ENCODE measurements at places on chromosomes 12 and 14.
A peak's percentile ranks its signal among the peaks of the same experiment; 100 is the strongest.

GRCh38 chr14:99817331-99817730 is 24.1 kb downstream of the EML1 start:
- DNase-seq = no peak

- no peak for DNase-seq
These were observed 337.7 kb upstream of the GARIN6 start for GRCh38 chr12:99309812-99310211.

- no peak for DNase-seq
These were observed 508.2 kb downstream of the NELL2 start for GRCh38 chr12:44367916-44368315.

DNA sequence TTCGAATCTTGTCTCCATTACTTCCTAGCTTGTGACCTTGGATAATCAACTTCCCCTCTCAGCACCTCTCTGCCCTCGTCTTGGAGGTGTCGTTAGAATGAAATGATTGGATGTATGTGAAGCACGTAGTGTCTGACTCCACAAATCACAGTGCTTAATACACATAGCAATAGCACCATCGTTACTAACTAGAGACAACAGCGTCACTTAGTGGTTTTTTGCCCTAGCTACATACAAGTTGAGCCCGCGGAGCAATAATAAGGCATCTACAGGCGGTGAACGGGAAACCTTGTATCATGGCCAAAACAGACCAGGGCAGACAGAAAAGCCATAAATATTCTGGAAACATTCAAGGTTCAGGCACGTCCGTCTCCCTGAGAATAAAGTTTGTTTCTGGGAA is 154.9 kb downstream of the ASCL4 start:
- DNase-seq = no peak

- peak; percentile 81 for DNase-seq
These were observed 6.9 kb downstream of the PABPN1 start for GRCh38 chr14:23327947-23328744.

DNA sequence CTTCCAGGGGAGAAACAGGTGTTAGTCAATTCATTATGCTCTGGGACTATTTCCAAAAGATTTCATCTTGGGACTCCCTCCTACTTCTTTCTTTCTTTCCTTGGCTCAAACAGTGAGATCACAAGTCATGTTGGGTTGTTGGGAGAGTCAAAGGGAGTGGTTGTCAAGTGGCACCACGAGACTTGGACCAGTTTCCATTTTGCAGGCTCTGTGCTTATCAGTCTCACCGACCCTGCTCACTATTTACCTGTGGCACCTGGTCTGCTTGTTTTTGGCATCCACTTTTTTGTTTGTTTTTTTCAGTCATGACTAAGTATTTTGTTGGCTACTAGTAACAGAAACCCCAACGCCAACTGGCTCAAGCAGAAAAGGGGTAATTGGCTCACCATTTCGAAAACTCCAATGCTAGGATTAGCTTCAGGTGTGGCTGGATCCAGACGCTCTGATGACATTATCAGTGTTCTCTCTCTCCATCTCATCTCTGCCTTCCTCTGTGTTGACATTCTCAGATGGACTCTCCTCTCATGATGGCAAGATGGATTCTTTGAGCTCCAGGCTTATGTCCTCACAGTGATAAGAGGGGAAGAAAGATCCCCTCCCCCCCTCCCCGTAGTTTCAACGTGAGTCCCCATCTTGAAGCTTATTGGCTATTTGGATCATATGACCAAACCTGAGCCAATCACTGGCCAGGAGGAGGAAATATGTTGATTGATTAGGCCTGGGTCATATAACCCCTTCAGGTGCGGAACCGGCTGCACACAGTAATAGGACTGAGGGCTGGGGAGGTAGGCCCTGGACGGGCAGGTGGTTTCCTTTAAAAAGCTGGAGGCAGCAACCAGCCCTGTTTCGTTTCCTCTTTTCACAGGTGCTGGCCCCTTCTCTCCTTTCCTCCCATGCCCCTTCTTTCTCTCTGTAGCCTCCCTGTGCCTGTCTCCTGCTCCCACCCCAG is 84.2 kb downstream of the AACS start:
- peak; percentile 43 for DNase-seq

- DNase-seq = no peak
These were observed 47.4 kb downstream of the RTN1 start for GRCh38 chr14:59823179-59823578.

DNA sequence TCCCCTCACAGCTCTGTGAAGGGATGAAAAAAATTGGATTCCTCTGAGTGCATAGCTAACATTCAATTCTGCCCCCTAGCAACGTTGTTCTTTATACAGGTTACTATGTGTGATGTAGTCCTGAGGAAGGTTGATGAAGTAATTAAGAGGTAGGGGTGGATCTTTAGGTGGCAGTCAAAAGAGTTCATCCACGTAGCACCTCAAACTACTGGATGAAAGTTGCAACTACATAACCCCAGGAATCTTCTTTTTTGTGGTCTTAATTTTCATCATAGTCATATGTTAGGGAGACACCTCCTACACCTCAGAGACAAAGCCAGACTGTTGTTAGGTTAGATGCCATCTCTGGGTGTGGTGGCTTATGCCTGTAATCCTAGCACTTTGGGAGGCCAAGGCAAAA is 10.2 kb upstream of the NFE2 start:
- DNase-seq = no peak

DNA sequence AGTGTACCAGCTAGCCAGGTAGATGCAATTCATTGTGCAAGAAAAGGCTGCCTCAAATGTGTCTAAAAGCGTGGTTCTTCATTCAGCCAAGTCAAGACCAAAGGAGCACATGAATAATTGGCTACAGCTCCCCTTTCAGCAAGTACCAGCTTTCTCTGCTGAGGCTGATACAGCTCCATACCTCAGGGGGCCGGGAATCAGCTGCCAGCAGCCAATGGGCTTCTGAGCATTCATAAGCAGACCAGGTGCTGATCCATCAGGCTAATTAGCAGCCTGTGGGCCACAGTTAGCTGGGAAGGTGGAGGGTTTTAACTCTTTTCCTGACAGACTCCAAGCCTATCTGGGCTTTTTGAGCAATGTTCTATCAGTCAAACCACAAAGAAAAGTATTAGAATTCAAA is 264.7 kb downstream of the APAF1 start:
- peak; percentile 83 for DNase-seq

DNA sequence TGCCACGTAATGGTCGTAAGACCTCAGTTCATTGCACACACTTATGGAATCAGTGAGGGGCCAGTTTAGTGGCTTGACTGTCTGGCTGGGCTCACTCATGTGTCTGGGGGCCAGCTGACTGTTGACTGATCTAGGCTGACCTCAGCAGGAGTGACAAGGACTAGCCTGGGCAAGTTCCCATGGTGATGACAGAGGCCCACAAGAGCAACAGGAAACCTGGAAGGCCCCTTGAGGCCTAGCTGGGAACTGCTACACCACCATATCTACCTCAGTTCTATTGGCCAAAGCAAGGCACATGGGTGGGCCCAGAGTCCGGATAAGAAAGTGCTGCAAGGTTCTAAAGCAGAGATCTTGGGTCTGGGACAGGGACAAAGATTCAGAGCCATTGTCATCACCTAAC is 21.3 kb upstream of the RFLNA start:
- no peak for DNase-seq

DNA sequence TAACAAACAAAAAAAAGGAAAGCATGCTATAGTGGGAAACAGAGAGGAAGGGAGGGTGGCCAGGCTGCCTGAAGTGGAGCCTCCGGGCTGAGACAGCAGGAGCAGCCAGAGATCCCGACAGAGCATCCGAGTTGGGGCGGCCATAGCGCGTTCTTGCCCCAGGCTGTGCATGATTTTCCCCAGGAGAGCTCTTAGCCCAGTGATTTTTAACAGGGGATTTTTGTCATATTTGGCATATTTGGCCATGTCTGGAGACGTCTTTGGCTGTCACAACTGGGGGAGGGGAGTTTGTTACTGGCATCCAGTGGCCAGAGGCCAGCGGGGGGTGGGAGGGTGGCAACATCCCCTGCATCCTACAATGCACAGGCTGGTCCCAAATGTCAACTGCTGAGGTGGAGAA is 23.6 kb downstream of the BDKRB1 start:
- no peak for DNase-seq

GRCh38 chr14:31960039-31960438 is 117.1 kb upstream of the ARHGAP5 start:
- no peak for DNase-seq

- DNase-seq = no peak
These were observed 229.8 kb downstream of the ALX1 start for GRCh38 chr12:85509857-85510256.

DNA sequence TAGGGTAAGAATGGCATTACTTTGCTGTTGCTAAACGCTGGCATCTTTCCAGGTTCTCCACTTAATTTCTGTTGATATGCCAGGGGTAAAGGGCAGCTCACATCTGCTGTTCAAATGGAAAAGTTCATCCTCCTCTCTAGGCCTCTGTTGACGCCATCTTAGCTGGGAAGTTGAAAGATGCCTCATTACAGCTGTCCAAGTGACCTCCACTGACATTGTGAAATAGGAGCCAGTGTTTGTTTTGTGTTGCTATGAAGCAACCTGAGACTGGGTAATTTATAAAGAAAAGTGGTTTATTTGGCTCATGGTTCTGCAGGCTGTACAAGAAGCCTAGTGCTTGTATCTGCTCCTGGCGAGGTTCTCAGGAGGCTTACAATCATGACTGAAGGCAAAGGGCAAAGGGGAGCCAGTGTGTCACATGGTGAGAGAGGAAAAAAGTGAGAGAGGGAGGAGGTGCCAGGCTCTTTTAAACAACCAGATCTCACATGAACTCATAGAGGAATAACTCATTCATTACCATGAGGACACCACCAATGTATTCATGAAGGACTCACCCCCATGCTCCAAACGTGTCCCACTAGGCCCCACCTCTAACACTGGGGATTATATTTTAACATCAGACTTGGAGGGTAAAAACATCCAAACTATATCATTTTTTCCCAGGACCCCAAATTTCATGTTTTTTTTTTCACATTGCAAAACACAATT is 3.2 kb upstream of the ADAM21 start:
- DNase-seq = no peak

DNA sequence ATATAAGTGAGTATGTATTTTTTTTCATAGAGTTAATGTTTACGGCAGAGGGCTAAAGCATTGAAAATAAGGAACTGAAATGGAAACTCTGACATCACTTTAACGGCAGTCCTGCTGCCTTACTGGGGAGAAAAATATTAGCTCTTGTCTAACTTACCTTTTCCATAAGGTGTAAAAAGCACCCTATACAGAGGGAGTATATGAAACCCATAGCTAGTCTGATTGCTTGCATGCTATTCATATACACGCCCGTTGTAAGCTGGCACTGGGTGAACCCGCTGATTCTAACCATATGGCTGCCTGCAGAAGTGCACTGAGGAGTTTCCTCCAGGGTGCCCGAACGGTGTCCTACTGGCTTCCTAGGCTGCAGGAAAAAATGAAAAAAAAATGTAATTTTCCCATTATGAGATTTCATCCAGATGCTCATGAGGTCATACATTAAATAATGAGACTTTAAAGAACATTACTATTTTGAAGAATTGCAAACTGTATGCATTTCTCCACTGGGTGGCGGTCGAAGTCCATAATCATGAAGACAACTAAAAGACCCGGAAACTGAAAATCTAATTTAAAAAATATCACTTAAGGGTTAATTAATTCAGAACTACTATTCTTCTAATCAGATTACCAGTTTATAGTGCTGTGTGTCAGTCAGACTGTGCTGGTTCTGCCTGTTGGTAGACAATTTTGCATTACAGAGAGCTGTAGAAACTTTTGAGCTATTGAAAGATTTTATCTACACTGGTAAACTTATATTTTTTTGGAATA is 144.7 kb downstream of the ALX1 start:
- DNase-seq = no peak

- no peak for DNase-seq
These were observed 7.3 kb upstream of the CACNB3 start for GRCh38 chr12:48810903-48811431.

- DNase-seq = no peak
These were observed 325.1 kb downstream of the BCL11B start for GRCh38 chr14:98946940-98947339.

- DNase-seq = no peak
These were observed 47.2 kb downstream of the ARMH4 start for GRCh38 chr14:58104808-58105207.

- DNase-seq = peak; percentile 62
These were observed 398.3 kb downstream of the APAF1 start for GRCh38 chr12:99043319-99043914.

GRCh38 chr12:7731486-7731885 is 15.7 kb downstream of the CLEC4C start:
- no peak for DNase-seq

- DNase-seq = no peak
These were observed 1.2 kb downstream of the FBXO34 start for GRCh38 chr14:55272387-55272786.

- no peak for DNase-seq
These were observed 43.9 kb downstream of the TMTC3 start for GRCh38 chr12:88185988-88186387.

GRCh38 chr14:100836941-100837804 is 11.3 kb downstream of the MEG3 start:
- DNase-seq = no peak

DNA sequence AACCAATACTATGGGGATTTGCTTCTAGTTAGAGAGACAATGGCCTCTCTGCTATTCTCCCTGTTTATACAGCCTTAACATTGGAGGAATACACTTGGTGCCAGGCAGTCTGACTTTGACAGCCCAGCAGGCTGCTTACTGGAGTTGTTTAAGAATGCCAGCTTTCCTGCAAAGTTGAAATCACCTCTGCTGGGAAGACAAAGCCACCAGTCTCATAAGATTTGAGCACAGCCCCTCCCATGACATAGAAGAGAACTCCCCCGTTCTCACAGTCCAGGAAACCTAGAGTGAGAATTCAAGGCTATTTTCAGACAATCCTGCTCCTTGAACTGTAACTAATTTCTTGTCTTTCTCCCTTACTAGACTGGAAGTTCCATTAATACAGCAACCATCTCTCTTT is 21.1 kb upstream of the CATSPERB start:
- no peak for DNase-seq

DNA sequence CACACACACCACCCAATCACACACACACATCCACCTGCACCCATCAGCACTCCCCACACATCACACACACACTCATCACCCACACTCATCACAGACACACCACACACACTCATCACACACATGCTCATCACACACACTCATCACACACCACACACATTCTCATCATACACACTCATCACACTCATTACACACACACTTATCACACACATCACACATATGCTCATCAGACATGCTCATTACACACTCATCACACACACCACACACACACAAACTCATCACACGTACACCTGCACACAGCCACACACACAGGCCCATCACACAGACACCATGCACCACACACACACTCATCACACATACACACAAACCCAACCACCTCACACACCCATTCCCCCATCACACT is 107.5 kb upstream of the C14orf180 start:
- no peak for DNase-seq

- no peak for DNase-seq
These were observed 8.7 kb downstream of the TMEM253 start for GRCh38 chr14:21109377-21110138.

GRCh38 chr12:65858831-65859230 is 34.5 kb downstream of the HMGA2 start:
- DNase-seq = no peak

Measured in cerebellum (tissue), 4 donors.